CMK (cell line): ENCODE measurements at places on chromosomes 6 and 20.

- no peak for DNase-seq
Observed at GRCh38 chr6:116508527-116508926, 2.9 kb upstream of the CALHM5 start.

DNA sequence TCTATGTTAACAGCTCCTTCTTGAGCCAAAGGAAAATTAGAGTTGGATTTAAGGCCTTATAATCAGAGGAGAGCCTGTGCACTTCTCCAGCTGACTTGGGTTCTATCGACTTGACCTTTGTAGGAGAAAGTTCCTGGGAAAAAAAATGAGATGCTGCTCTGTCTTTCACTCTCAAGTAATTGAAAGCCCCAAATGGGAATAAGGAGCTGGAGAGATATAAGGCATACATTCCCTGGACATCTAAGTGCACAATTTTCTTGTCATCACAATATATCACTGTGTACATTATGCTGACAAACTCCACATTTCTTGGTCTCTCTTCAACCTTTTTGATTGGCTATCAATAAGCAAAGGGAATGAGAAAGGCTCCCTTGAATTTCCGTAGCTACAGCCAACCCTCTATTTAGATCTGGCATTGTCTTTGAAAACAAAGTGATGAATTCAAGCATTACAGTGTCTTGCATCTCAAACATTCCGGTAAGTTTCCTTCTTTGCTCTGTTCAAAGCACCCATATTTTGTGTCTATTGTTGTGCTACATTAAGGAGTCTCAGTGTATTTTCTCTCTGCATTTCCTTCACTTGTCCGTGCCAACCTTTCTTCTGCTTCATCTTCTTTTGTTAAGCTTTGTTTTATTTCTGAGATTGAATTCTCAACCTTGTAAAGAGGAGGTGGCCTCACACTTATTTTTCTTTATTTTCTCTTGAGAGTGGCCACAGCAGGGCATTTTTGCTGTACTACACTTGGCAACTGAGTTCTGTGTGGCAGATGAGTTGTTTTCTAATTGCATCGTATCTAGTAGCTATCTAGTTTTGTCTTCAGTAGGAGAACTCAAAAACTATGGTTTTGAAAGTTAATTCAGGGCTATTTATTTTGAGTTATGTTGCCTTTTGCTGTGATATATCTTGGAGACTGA, 450.3 kb upstream of the MAN1A1 start:
- DNase-seq: no peak

- peak; percentile 45 for DNase-seq
Observed at GRCh38 chr6:95203153-95203754, 374.1 kb upstream of the MANEA start.

DNA sequence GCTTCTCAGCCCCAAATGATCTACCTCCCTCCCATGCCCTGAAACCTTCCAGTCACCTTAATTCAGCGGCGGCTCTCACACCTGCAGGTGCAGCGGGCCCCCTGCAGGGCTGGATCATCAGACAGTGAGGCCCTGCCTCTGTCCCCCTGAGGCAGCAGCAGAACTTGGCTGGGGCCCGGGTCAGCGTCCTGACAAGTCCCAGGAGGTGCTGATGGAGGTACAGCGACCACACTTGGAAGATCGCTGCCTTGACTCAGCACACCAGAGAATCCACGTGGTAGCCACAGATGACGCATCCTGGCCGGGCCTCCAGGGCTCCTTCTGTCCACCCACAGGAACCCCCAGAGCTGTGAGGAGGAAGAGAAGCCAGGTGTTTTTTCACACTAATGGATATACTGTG, 116.4 kb upstream of the THBS2 start:
- DNase-seq: no peak

- no peak for DNase-seq
Observed at GRCh38 chr6:165967810-165968407, 199.7 kb downstream of the TBXT start.

DNA sequence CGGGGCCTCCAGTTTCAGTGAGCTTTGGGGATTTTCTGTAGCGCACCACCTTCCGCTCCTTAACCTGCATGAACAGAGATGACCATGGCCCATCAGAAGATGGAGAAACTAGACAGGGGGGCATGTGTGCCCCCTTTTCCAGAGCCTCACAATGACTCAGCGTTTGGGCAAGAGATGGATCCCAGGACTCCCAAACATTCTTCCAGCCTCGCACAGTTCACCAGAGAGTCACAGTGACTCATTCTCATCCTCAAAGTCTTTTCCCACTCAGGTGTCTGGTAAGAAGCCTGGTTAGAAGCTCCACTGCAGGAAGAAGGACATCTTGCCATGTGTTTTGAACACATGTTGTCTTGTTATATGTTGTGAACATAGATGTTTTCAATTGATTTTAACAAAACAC, 76.2 kb upstream of the FRMD1 start:
- DNase-seq: no peak

DNA sequence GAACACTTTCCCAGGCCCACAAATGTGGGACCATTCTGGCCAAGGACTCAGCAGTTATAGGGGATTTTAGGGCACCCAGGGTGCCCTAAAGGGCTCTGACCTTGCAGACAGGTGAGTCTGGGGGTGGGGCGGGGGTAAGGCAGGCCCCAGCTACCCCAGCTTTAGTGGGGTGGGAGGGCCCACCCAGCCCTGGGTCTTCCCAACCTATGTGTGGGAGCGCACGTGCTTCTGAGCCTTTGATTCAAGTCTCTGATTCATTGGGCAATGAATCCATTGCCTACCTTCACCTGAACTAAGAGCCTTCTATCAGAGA, 958 bp downstream of the SERPINB1 start:
- no peak for DNase-seq
